ENCODE measurements at places on chromosomes 12 and 14.

DNA sequence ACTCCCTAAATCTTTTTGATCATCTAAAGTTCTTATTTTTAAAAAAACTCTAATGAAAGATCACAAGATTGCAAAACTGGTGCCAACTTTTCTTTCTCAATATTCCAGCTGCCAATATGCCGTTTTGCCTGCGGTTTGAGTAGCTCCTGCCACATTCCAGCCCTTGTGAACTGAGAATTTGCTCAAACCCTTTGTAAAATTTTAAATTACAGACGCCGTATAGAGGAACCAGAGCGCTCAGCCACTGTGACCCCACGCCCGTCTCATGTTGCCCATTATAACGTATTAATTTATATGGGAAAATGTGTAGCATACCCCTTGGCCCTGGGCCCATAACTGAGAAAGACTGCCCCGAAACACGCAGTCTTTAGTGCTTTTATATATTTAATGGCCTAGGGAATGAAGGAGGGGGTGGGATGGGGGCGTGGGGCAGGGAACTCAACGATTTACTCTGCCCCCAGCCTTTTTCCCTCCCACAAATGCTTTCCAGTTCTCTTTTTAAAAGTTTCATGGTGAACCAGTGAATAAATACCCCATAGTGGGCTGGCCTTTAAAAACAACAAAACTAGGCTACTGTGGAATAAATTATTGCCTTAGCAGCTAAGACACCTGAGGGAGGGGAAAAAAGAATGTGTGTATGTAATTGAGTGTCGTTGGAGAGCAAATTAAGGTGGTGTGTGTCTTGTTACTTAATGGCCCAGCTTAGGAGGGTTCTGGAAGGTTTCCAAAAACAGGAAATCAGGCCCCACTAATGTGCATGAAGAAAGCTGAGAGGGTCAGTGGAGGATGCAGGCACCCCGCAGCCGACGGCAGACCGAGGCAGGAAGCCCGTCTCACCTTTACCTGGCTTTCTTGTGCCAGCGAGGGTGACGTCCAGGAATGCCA is 45.7 kb upstream of the RFLNA start:
- no peak for DNase-seq

- DNase-seq, result no peak
Observed at GRCh38 chr14:45201905-45202304, 51.1 kb downstream of the MIS18BP1 start.

DNA sequence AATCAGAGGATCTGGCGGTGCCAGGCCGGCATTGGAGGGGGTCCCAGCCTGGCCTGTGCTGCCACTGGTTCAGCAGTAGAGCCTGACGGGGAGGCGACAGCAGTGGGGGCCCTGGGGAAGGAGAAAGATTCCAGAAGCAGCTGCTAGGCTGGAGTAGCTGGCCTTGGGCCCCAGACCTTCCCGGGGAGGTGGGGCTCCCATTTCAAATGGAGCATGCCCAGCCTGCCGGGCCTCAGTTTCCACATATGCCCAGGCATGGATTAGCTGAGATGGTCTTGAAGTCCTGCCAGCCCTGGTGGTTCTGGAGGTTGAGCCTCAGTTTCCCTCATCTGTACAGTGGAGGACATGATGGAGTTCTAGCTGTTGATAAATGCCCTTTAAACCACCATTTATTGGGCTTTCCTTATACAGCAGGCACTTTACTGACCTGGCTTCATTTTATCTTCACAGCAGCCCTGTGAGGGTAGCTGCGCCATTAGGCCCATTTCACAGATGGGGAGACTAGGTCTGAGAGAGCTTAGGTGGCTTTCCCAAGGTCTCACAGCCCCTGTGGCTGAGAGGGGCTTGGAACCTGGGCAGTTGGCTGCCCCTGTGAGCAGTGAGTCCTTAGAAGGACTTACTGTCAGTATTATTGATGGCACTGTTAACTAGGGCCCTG is 21.8 kb downstream of the SH2B3 start:
- no peak for DNase-seq

GRCh38 chr14:94165744-94166143 is 8.4 kb upstream of the PPP4R4 start:
- DNase-seq, result no peak

DNA sequence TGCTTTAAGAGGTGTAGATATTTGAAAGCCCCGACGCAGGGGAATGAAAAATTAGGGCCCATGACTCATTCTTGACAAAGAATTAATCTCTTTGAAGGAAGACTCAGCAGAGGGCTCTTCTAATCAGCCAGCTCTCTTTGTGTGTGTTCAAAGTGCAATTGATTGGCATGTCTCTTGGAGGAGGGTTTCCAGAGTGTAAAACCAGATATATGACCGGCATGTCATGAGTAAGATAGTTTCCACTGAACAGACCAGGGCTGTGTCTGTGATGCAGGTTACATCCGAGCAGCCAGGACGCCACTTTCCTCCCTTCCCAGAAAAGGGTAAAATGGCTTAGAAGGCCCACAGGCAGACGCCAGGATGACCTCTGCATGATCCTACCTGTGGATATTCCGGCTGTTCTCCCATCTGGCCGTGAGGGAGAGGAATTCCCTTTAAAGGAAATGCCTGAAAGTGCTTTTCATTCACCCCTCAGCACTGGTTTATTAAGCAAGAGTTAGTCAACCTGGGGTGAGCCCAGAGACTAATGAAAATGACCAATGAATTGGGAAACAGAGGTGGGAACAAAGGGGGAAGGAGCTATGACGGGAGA is 7.2 kb upstream of the KRT75 start:
- DNase-seq, result no peak

DNA sequence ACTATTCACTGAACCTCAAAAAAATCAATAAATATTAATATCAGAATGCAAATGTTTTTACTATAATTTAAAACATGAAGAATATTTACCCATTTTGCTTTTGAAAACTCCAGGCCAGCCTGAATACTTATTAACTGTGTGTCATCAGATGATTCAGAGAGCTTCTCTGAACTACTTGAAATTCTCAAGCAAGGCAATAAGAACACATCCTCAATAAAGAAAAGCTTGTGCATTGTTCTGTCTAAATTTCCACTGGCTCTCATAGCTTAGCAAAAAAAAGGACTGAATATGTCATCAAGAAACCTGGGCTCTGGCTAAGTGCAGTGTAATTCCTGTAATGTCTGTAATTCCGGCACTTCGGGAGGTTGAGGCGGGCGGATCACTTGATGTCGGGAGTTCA is 194.1 kb downstream of the BTG1 start:
- no peak for DNase-seq

DNA sequence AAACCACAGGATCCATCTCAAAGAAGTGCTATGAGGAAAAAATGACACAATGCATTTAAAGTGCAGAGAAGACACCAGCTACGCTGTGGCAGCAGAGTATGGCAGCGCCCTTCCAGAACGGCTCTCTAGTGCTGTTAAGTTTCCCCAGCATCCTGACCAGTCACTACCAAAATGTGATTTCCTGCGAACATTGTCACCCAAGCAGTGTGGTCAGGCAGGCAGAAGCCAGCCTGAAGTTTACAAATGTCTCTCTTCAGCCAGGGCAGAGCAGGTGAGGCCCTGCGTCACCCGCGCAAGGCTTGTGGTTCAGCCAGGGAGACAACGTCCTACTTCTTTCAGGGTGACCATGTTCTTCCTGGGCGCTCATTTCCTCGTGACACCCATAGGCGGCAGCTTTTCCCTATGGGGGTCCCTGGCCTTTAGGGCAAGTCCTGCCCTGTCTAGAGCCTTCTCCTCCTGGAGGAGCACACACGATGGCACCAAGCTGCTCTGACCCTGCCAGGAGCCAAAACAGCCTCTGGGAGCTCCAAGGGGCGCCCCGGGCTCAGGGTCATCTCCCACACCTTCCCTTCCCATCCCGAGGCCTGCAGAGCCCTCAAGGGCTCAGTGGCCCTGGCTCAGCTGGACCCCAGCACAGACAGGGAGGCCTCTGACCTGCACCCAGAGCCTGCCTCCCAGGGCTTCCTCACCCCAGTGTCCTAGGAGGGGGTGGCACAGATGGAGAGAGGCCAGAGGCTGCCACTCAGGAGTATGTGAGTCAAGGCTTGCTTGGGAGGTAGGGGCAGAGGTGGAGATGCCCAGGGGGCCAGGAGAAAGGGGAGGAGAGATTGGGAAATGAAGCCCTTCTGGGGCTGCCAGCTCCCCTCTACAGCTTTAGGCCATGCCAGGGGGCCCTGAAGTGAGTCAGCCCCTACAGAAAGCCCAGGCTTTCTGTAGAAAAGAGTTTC is 41.9 kb downstream of the PSMA6 start:
- no peak for DNase-seq
